AG04450 (cell line): ENCODE measurements at places on chromosomes 16 and 17. TPM values are rescaled to one million over a fixed set of nuclear protein-coding genes. Genes with fewer than 3 reads are reported as not detected.

C1QTNF1 gene
- polyA plus RNA-seq, result 15.4 and 23.4 TPM in 2 replicates

C16orf92 gene
- not detected in 2 replicates for polyA plus RNA-seq

SOX9 gene
- 5.5 and 6.0 TPM in 2 replicates for polyA plus RNA-seq

ABCC12 gene
- not detected in 2 replicates for polyA plus RNA-seq

TNFRSF17 gene
- polyA plus RNA-seq, result not detected in 2 replicates

DNA sequence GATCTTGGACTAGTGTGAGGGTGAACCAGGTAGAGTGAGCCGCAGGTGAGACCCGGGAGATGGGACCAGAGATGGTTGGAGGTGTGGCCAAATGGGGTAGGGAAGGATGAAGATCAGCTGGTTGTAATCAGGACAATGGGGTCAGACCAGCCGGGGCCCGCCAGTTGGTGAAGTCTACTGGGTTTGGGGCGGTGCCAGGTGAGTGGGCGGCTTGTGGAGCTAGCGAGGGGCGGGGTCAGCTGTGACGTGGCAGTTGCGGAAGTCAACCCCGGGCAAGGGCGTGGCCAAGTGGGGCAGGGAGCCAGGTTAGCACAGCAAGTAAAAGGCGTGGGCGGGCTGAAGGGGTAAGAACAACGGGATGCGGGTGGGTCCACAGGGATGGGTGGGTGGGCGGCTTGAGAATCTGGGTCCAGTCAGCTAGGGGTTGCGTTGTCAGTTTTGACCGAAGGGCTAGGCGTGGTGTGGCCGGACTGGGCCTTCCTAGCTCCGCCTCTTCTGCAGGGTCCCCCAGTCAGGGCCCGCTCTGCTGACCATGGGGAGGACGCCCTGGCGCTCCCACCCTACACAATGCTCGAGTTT, 25.5 kb upstream of the ALKBH5 start:
- DNase-seq, result peak; percentile 45

DNA sequence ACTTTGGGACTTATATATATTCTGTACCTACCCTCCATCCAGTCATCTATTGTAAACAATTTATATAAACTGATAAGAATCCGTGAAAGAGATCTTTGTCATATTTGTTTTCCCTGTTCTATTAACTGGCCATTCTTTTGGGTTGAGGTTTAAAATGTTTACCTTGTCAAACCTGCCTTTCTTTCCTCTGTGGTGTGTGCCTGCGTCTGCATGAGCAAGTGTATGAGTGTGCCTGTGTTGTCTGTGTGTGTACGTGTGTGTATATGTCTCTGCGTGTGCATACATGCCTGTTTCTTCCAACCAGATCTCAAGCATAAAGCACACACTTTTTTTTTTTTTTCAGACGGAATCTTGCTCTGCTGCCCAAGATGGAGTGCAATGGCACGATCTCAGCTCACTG, 201.5 kb downstream of the C16orf95 start:
- no peak for DNase-seq

DNA sequence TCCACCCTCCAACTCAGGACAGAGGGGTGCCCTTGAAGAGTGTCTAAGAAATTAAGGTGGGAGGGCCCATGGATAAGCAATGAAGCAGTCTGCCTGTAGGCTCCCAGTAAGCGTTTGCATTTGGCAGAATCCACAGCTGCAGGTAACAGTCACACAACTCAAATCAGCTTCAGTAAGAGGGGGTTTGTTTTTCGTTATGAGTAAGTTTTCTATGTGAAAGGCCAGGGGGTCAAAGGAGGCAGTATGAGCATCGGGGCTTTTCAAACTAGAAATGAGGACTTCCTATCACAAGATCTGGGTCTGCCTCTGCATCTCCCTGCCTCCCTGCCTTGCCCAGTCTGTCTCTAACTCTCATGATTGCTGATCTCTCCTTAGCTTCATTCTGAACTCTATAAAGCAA, 128.1 kb upstream of the CCL2 start:
- DNase-seq, result no peak

DNA sequence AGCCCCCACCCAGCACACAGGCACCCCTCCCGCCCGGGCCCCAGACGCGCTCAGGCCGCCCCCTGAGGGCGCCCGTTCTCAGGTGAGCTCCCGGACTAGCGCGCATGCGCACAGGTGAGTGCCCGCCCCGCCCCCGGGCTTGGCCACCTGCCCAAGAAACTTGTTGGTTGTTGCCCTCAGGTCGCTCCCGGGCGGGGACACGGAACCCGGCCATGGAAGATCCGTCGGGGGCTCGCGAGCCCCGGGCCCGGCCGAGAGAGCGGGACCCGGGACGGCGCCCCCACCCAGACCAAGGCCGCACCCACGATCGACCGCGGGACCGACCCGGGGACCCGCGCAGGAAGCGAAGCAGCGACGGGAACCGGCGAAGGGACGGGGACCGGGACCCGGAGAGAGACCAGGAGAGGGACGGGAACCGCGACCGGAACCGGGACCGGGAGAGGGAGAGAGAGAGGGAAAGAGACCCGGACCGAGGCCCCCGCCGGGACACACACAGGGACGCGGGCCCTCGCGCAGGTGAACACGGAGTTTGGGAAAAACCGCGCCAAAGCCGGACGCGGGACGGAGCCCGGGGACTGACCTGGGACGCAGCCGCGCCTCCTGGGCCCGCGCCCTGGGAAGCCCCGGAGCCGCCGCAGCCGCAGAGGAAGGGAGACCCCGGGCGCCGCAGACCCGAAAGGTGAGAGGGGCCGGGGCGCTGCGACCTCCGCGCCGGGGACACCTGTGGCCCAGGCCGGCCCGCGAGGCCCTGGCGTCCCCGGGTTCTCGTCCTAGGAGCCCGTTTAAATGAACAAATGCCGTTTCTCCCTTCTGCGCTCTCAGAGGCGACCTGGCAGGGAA, at the start of gene MARVELD3:
MARVELD3 (plus strand) TSS at position 167 of the 840 bp plus-strand sequence; CDS start at position 213, 46 bp downstream.
- DNase-seq, result no peak

DNA sequence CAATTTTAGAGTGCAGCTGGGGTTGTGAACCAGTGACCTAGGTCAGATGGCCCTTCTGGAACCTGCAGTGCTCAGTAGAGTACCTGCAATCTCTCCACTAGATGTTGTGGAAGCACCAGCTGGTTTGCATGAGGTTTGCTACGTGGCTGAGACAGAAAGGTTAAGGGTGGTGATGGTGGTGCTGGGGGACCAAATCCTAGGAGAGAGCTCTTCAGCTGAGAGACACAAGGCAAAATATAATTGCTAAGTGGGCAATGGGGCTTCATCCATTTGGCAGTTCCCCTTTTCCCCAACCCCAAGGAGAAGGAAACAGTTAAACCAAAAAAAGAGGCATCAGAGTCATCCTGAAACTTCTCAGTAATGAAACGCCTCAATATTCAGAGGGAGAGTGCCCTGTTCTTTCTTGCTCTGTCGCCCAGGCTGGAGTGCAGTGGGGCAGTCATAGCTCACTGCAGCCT, 13.9 kb downstream of the ITPRIPL2 start:
- DNase-seq, result no peak

GRCh38 chr17:27321372-27321771, 27.5 kb downstream of the WSB1 start:
- DNase-seq, result no peak

DNA sequence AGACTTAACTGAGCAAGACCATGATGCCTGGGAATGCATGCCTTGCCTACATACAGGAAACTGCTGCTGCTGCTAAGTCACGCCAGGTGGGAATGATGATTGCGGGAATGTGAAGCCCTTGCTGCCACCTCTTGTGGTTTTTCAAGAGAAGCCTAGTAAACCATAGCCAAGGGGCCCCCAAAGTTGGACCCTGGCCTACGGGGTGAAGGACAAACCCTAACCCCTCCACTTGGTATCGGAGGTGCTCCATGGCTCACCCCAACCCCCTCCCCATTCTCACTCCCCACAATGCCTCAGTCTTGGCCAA, 233.9 kb downstream of the ZNF423 start:
- no peak for DNase-seq

DNA sequence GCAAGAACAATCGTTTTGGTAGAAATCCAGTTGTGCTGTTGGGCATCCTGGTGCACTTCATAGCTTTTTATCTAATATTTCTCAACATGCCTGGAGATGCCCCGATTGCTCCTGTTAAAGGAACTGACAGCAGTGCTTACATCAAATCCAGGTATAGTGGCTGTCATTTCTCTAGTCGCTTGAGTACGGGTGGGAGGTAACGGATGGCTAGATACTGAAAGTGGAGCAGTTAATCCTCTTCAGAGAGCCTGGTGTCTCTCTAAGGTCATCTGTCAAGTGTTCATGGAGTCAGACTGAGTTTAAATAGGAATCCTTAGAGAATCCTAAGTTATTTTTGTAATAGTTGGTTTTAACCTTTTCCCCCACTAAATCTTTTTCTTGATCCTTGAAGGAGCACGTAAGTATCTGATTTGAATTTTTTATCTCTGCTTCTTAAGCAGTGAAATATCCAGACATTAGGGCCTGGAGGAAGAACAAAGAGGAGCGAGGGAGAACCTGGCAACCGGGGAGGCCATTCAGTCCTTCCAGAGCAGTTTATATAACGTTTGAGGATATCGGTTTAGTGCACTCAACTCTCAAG, 37.2 kb downstream of the MFSD11 start:
- DNase-seq, result no peak

DNA sequence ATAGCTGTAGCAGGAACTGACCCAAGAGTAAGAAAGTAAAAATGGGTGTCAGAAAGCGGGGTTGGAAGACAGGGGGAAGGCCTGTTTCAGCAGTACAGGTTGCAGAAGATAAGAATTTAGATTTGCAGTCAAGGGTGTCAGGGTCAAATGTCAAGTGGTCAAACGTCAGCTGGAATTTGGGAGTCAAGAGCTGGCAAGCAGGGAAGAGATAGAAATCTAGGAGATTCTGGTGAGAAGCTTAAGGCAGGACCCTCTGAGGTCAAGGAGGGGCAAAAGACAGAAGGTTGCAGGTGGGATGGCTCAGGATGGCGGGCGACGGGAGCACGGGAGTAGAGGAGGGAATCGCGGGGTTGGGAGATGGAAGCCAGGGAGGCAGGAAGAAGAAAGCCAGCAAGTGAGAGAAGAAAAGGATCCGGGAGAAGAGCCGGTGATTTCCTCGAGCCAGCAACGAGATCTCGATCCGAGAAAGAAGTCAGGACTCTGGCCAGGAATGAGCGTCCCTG, 335 bp downstream of the SLC25A35 start:
- DNase-seq, result no peak

DNA sequence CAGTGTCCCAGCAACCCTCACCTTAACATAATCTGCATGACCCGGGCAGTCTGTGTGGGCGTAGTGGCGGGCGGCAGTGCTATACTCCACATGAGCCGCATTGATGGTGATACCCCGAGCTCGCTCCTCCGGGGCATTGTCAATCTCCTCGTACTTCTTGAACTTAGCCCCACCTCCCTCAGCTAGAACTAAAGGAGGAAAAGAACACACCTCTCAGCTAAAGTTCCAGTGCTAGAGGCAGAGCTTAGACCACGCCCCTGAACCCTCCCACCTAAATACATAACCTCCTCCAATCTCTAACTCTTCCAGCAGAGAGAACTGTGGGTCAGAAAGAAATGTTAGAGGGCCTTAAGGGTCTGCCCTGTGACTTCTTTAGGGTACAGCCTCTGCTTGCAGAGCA, 855 bp downstream of the TUFM start:
- DNase-seq, result no peak

DNA sequence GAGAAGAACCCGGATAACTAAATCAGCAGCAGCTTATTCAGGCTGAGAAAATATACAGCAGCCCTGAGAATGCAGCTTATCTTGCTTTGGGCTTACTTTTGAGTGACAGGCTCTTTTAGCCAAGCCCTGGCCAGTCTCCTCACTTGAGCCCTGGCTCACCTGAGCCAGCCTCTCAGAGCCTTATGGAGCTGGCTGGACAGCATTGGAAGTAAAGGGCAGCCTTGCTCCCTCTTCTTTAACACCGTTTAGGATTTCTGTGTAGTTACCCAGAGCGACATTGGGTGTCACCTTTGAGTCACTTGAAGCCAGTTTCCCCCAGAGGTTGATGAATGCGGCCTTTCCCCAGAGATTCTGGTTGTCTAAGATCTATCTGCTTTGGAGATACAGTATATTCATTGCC, 7.7 kb upstream of the NPIPB2 start:
- DNase-seq, result no peak

DNA sequence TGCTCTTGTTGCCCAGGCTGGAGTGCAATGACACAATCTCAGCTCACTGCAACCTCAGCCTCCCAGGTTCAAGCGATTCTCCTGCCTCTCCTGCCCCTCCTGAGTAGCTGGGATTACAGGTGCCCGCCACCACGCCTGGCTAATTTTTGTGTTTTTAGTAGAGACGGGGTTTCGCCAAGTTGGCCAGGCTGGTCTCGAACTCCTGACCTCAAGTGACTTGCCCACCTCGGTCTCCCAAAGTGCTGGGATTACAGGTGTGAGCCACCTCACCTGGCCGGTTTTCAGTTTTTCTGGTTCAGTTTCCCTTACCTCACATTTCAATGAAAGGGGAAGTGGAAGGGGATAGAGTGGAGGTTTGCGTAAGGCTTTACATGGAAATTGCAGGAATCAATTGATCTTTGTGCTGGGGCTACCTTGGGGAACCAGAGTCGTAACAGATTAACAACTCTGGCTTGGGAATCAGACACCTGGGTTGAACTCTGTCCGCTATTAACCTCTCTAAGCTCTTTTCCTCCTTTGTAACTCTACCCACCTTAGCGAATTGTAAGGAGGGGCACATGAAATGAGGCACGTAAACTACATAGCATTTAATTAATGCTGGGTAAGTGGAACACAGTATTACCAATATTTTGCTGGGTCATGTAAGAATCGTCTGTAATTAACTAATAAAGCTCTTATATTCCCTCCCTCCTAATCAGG, 3.2 kb downstream of the MPV17L start:
- DNase-seq, result no peak

DNA sequence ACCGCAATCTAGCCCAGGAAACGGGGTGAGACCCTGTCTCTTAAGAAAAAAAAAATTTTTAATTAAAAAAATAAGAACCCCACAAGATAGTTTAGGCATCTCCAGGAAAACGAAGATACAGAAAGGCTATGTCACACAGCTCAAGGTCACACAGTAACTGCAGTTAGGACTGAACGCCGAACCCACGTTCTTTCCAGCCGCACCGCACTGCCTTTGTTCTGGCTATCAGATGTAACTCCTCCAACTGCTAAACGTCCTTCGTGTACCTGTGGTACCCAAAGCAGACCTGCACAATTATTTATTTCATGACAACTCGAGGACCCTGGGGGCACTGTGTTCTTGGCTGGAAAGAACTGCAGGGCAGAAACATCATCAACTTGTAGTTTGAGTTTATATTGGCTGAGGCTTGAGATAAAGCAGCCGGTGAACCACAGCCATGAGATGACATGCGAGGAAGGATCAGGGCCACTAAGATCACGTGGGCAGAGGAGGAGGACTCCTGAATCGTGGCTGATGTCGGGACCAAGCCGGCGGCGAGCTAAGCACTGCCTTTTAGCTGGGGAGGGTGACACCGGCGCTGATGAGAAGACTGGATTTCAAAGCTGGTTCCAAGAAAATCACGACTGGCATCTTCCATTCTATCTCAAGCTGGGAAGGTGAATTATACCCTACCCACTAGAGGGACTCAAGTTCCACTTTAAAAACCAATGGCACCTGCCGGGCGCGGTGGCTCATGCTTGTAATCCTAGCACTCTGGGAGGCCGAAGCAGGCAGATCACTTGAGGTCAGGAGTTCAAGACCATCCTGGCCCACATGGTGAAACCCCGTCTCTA, 20.7 kb upstream of the MNT start:
- DNase-seq, result no peak

- no peak for DNase-seq
Observed at GRCh38 chr17:77258638-77259037, 117.9 kb downstream of the SEC14L1 start.
